ENCODE measurements at places on chromosomes 2 and 18.

DNA sequence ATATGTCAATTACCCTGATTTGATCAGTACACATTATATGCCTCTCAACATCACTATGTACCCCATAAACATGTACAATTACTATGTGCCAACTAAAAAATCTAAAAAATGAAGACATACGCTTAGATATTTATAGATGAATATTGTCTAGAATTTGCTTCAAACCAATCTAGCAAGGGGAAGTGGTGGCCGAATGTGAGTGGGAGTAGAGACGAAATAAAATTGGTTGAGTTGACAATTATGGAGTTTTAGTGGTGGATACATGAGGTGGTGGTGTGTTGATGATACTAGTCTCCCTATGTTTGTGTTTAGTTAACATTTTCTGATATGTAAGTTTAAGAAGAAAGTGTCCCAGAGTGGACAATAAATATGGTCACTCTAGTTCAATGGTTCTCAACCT lies 49.0 kb downstream of the SDC1 start:
- DNase-seq: no peak

- DNase-seq: no peak
These were observed 93.0 kb upstream of the MCFD2 start for GRCh38 chr2:47008381-47009252.

- no peak for DNase-seq
These were observed 202.7 kb upstream of the SPOPL start for GRCh38 chr2:138298900-138299299.

DNA sequence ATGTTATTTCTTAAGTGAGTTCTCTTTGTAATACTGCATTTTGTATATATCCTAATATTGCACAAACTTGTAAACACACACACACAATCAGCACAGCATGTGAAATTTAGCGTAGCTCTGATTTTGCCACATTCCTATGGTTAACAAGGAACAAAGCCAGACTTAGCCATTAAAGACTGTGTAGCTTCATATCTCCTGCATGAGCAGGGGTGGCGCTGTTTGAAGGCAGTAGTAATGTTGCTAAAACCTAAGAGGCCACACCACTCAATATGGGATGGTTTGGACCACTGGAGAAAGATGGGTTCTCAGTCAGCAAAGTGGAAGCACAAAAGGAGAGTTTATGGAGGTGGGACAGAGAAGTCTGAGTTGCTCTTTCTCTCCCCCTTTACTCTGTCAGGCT lies 61.1 kb upstream of the RND3 start:
- DNase-seq: no peak

GRCh38 chr2:126658905-126659561 lies 3.1 kb downstream of the GYPC start:
- peak; percentile 87 for DNase-seq

DNA sequence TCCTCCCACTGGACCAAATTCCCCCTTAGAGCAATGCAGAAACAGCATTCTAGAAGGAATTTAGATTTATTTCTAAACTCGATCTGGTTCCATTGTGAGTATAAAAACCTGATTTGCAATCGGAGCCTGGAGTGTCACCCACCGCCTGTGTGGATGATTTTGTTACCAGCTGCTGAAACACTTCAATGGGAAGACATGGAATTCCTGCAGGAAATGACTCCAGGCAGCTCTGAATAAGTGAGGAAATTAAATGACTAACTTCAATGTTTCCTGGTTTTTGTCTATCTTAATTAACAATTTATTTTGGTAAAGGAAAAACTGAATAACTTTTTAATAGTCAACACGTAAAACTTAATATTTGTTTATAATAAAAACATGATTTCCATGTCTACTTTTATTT lies 19.3 kb downstream of the CTAGE1 start:
- no peak for DNase-seq

Measured in activated CD4-positive, alpha-beta memory T cell treated with anti-CD3 and anti-CD28 coated beads for 36 hours (primary cell).